H1 (cell line): ENCODE measurements at places on chromosomes 5 and 9. TPM values are rescaled to one million over a fixed set of nuclear protein-coding genes. Genes with fewer than 3 reads are reported as not detected.
A peak's percentile ranks its signal among the peaks of the same experiment; 100 is the strongest.

DNA sequence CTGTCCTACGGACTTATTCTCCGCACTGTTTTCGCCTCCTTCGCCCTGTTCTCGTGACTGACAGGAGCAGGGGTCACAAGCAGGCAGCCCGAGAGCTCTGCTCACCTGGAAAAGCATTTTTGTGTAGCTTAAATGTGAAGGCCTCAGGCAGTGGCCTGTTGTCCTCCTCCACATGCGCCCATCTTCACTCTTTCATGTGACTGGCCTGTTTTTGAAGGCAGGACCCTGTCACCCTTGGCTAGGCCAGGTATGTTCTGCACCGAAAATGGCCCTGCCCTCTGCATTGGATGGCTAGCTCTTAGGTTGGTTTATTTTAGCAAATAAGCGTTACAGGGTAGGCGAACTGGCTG, 614 bp upstream of the CPLANE1 start:
- DNase-seq: no peak

- DNase-seq: no peak
Measured at GRCh38 chr9:125763394-125763801, 16.2 kb downstream of the PBX3 start.

GRCh38 chr5:103211576-103212561, 46.7 kb upstream of the MACIR start:
- DNase-seq: no peak

DNA sequence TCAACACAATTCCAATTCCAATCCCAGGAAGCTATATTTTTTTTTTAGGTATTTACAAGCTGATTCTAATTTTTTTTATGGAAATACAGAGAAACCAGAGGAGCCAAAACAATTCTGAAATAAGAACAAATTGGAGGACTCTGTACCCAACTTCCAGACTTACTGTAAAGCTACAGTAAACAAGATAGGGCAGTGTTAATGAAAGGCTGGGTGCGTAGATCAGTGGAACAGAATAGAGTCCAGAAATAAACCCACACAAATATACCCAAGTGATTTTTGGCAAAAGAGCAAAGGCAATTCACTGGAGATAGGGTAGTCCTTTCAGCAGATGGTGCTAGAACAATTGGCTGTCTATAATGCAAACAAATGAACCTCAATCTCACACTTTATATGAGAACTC, 50.6 kb downstream of the WHRN start:
- no peak for DNase-seq

DNA sequence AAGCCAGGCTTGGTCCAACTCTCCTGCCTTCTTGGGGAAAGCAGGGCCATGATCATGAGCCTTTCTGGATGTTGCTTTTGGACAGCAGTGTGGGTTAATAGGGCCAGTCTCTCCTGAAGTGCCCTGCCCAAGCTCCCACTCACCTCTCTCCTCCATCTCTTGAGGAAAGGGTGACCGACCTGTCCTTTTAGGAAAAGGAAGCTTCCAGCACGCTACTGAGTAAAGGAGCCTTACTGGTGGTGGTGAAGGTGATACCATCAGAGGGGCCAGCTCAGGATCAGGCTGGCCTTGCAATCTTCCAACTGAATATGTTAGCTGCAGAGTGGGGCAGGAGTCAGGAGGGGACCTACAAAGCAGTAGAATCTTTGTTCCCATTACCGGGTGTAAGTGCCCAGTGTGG, 2.2 kb upstream of the RGS3 start:
- DNase-seq: no peak

- no peak for DNase-seq
Measured at GRCh38 chr5:149496166-149496565, 55.1 kb downstream of the CSNK1A1 start.

GRCh38 chr5:159195775-159196174, 13.6 kb downstream of the RNF145 start:
- no peak for DNase-seq

Gene CD74
- 45.9 and 48.6 TPM in 2 replicates for total RNA-seq

GRCh38 chr9:73575101-73576060, 423.7 kb downstream of the ANXA1 start:
- no peak for DNase-seq

DNA sequence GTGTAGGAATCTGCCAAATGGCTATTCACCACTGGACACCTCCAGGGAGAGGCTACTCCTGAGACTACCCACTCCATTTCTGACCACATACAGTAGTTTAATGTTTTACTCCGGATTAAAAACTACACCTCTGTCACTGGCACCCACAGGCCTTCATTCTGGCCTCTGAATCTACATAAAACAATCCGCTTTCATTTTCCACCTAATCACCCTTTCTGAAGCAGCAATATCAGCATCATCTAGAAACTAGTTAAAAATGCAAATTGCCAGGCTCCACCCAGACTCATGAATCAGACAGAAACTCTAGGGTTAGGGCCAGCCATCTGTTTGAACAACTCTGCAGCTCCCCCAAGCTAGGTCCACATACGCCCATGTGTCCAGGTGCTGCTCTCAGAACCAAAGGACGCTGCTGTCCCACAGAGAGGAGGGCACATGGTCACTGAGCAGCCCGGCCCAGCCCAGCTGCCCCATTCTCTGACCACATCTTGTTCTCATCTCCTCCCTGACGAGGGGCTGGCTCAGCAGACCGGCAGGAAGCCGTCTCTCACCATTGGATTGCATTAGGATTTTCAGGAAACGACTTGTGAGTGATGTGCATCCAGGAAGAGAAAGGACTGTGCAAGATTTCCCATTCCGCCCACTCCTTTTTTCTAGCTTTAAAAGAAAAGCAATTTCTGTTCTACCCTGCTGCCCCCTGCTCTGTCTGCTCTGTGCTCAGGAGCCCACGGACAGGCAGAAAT, 34.7 kb downstream of the ADAM19 start:
- no peak for DNase-seq

DNA sequence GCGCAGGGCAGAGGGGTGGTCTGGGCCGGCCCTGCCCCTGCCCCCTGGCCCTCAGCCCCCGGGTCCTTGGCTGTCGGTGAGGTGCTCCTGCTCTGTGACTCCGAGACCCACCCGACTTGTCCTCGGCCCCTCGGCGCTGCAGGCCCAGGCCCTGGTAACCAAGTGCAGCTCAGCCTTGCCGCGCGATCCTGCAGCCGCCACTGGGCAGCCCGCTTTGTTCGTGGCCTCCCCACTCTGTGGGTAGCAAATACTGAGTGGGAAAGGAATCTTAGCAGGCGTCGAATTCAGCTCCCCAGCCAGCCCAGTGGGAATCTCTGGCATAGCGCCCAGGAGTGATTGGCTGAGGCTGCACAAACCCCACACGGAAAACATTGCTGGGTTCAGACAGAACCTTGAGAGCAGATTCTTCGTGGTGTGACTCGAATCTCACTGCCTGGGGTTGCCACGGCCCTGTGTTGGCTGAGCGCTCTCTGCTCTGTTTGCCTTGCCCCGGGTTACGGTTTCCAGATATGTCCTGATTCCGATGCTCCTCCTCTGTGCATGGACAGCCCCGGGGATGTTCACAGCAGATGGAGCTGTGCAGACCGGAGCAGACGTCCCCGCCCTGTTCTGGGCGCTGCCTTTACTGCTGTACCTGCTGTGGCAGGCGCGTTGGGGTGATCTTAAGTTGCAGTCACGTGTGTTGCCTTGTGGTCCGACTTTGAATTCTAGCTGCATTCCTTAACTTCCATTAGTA, 13.4 kb upstream of the EXOC3 start:
- DNase-seq: no peak

DNA sequence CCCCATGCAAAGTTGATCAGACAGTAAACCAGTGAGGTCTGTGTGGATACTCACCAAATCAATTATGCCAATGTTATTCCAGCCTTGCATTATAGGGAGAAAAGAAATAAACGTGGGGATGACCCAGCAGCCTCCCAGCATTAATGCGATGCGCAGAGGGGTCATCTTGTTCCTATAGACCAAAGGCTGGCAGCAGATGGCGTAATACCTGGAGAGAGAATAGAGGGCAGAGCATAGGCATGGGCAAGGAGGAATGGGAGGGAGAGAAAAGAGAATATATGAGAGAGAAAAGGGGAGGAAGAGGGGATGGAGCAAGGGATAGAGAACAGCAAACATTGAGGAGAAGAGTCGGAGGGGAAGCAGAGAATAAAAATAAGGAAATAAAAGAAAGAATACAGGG, 131.2 kb downstream of the HTR4 start:
- peak; percentile 50 for DNase-seq

Gene RASGRF2
- 27.7 and 29.5 TPM in 2 replicates for total RNA-seq

- no peak for DNase-seq
Measured at GRCh38 chr5:876398-877365, 15.9 kb downstream of the BRD9 start.

DNA sequence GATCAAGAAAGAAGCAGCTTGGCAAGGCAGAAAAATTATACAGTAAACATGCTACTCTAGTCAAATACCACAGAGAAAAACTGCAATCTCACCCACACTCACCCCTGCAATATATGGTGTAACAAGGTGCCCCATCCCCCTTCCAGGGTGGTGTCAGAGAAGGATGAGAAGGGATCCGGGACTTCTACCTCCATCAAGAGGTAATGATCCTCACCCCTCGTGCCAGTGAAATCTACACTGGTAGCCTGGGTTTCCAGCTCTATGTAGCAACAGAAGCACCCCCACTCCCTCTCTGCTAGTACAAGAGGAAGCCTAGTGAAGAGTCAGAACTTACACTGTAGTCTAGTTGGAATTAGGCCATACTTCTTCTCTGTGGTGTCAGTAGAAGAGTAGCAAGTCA, 18.9 kb downstream of the SLCO4C1 start:
- DNase-seq: no peak

- DNase-seq: peak; percentile 31
Measured at GRCh38 chr5:124263680-124264491, 482.6 kb downstream of the ZNF608 start.

DNA sequence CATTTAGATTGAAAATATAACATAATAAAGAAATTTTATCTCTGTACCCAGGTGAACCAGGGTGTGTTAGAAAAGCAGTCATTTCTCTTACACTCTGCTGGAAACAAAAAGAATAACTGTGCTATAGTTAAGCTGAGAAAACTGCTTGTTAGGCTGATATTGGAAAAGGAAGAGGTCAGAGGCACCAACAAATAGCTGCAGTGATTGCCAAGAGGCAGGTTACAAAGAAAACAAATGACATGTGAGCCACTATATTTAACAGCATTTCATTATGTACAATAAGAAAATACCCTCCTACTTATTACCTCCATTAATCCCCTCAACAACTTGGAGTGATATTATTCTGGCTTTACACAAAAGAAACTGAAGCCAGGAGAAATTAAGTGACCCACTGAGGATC, 607.9 kb upstream of the TLE4 start:
- DNase-seq: no peak

DNA sequence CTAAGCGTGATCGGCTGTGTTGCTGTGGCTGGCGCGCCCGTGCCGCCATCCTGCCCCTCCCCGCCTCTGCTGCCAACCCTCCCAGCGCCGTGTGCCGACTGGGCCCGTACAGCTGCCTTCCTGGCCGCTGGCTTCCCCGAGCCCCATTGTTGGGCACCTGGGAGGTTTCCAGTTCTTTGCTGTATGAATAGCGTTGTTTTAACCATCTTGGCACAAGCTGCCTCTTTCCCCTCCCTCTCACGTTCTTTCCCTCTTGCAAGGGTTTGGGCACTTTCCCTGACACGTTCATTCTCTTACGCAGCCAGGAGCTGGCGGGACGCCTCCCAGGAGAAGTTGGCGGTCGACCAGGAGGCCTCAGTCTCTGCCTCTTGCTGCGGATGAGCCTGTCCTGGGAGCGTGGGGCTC, 43.1 kb upstream of the RXRA start:
- DNase-seq: no peak

DNA sequence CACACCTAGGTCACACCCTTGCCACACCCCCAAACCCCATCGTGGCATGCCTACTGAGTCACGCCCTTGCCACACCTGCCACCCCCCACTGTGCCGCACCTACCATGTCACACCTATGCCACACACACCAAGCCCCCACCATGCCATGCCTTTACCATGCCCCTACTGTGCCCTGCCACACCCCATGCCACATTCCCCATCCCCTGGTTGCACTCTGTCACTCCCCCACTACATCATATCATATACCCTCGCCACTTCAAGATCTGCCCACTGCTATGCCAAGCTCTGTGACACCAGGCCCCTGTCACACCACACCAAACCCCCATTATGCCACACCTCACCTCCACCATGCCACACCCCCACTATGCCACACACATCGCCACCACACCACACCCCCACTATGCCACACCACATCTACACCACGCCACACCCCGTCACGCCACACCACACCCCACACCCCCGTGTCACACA, 101.2 kb downstream of the OLFM1 start:
- no peak for DNase-seq

DNA sequence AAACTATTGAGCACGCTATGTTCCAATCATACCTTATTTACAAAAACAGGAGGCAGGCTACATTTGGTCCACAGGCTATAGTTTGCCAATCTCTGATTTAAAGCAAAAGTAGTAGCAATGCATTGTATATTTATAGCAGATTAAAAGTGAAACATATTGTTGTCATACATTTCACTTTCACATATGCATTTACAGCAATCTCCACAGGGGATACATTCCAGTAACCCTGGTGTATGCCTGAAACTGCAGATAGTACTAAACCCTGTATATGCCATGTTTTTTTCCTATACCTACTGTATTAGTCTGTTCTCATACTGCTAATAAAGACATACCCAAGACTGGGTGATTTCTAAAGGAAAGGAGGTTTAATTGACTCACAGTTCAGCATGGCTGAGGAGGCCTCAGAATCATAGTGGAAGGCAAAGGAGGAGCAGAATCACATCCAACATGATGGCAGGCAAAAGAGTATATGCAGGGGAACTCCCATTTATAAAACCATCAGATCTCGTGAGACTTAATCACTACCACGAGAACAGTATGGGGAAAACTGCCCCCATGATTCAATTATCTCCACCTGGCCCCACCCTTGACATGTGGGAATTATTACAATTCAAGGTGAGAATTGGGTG, 5.9 kb upstream of the CSF1R start:
- no peak for DNase-seq

- DNase-seq: no peak
Measured at GRCh38 chr9:104276709-104277245, 182.7 kb downstream of the SMC2 start.

- no peak for DNase-seq
Measured at GRCh38 chr9:13113216-13113615, 166.3 kb downstream of the MPDZ start.

DNA sequence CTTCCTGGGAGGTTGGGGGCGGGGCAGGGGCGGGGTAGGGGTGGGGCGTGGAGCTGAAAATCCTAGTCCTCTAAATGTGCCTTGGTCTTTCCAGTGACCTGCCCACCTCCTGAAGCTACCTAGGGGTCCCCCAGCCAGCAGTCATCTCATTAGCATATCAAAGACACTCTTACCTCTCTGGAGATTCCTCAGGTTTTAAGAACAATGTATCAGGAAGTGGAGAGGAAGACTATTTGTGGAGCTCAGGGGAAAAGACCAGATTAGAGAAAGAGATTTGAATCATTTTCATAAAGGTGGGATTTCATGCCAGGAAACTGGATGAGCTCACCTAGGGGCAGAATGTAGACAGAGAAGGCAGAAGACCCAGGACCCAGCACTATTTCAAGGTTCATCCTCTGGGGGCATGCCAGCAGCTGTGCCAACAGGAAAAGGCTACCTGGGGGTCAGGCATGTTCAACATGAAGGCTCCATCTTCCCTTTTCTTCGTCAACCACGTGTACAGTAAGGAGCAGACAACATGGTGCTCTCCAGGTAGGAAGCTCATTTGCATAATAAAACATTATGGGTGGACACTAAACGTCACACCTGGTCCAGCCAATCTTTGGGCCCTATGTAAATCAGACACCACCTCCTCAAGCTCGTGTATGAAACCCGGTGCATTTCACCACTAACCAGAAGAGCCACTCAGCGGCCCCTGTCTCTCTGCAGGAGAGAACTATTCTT, 6.9 kb downstream of the GMCL2 start:
- DNase-seq: peak; percentile 89
